Activated CD8-positive, alpha-beta memory T cell treated with anti-CD3 and anti-CD28 coated beads for 48 hours (primary cell): ENCODE measurements at places on chromosomes 6 and 20.

DNA sequence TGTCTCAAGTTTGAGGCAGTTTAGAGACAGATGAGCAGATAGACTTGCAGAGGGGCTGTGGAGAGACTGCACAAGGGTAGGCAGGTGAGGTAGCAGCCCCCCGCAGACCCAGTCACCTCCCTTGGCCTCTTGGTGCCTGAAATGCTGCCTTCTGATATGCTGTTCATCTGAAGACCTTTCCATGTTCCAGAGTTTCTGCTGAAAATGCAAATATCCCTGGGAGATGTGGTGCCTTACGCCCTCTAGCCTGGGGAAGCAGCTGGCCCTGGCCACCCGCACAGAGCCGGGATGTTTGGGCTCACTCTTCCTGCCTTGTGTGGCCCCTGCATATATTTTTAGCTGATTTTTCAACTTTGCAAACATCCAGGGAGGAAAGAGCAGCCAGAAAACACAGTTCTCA is 51.4 kb downstream of the TMEM242 start:
- DNase-seq: no peak

GRCh38 chr6:88835210-88835609 is 128.2 kb downstream of the RNGTT start:
- no peak for DNase-seq

GRCh38 chr6:38173909-38174308 is 354.4 kb downstream of the ZFAND3 start:
- no peak for DNase-seq

DNA sequence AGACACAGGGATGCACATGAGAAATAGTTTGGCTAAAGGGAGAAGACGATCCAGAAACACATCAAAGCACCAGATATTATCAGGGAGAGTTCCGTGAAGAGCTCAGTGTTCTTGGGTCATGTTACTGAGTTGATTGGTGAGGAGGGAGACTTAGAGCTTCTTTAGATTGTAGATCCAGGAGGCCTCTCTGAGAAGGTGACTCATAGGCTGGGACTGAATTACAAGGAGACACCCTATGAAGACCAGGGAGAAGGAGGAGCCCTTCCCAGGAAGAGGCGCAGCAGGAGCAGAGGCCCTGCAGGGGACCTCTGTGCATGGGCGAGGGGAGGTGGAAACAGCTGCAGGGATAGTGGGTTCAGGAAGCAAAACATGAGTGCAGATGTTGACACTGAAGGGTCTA is 196.5 kb downstream of the SLC24A3 start:
- DNase-seq: no peak

DNA sequence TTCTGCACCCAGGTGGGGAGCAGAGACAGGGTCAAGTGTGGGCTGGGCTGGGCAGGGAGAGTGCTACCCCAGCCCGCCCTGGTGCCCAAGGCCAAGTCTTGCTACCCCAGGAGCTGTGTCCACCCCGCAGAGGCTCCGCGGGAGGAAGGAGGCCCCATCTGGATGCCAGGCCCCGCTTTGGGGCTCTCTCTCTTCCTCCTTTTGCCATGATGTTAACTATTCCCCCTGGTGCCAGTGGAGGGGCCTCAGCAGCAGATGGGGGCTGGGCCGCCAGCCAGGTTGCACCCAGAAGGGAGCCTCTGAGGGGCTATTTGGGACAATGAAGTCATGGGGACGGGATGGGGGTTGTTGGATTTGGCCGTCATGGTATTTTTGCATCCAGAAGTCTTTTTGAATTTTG is 9.3 kb downstream of the SLC17A9 start:
- no peak for DNase-seq
